ENCODE measurements at places on chromosomes 3 and 15.

GRCh38 chr3:120174811-120175539 is 80.7 kb upstream of the GSK3B start:
- DNase-seq: no peak

- peak; percentile 34 for DNase-seq
These were observed 47.5 kb downstream of the MYH15 start for GRCh38 chr3:108462899-108463298.

GRCh38 chr15:56754772-56755370 is 21.6 kb upstream of the ZNF280D start:
- peak; percentile 52 for DNase-seq

GRCh38 chr3:53286727-53287126 is 30.9 kb upstream of the TKT start:
- DNase-seq: no peak

GRCh38 chr15:29624271-29624670 is 198.0 kb downstream of the TJP1 start:
- no peak for DNase-seq

DNA sequence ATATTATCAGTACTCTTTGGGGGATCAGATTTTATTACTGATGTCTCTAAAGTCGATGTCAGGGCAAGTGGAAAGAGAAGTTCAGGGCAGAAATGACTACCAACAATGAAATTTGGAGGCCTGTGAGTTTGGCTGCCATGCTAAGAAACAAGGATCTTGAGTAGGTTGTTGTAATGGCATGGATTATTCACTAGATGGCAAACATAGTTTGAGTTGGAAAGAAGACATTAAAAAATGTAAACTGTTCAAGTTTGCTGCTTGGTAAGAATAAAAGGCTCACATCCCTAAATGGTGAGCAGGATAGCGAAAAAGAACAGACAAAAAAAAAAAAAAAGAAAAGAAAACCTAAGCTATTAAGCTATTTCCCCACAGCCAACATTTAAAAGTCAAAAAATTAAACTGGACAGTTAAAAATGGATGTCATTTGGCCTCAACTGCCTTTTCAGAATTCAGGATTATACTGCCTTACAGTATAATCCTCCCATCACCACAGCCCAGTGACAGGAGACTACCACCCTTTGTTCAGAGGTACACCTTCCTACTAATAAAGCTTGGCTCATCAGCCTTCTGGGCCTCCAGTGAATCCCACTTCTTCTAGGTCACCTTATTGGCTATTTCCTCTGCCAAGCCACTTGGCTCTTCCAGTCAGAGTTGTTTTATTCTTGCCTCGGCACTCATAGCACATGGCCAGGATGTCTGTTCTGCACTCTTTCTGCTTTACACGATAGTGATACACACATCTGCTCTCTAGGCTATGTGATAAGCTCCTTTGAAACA is 163.7 kb downstream of the PLD1 start:
- DNase-seq: peak; percentile 63

DNA sequence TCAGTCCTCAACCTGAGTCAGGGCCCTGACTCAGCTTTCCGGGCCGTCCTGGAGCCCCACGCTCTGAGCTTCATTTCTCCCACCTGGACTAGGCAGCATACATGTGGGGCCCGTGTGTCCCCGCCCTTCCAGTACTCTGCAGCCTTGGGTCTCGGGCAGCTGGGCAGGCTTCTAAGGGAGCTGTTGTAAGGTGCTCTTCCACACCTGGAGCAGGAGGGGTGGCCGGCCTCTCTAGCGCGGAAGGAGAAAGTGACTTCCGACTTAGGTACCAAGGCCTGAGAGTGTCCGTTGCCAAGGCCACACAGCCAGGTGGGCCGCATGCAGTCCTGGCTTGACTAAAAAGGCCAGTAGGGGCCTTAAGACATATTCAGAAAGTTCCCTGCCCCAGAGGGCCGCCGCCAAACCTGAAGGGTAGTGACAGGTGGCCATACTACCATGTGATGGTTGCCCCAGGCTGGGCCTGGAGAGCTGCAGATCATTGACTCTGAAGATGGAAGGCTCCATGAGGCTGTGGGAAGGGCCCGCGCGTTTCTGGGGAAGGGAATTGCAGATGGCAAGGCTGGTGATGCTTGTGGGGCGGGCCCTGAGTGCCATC is 9.4 kb upstream of the SEMA3B start:
- no peak for DNase-seq
